Ascending aorta (tissue), 2 donors: ENCODE measurements at places on chromosomes 5 and 9. TPM values are rescaled to one million over a fixed set of nuclear protein-coding genes. Genes with fewer than 3 reads are reported as not detected.

DNA sequence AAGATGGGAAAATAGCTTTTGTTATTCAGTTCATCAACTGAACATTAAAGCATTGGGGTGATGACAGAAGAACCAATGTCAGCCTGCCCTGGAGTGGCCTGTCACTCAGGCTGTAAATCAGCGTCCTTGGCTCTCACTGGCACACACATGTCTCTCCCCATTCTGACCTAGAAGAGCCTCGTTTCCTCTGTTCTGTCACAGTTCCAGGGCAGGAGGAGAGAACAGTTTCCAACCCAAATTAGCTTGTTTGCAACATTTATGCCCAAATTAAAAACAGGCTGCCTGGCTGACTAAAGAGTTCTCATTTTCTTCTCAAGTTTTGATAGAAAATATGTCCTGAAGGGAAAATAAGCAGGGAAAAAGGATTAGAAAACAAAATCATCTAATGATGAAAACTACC, 520.1 kb downstream of the CHSY3 start:
- H3K36me3 ChIP-seq, result no peaks in the 10 kb centered on the region
- no peak for DNase-seq
- H3K27me3 ChIP-seq, result no peaks in the 10 kb centered on the region
- H3K4me1 ChIP-seq, result no peaks in the 10 kb centered on the region

GRCh38 chr9:68418259-68418845, 61.9 kb downstream of the PGM5 start:
- no peak overlapping the region for H3K27ac ChIP-seq
- H3K4me1 ChIP-seq, result no peaks in the 10 kb centered on the region
- peaks cover 3% of the 10 kb centered on the region for H3K36me3 ChIP-seq
- DNase-seq, result no peak

Gene LRRTM2
- total RNA-seq, result not detected

Gene CXCL14
- total RNA-seq, result 45.3 TPM

DNA sequence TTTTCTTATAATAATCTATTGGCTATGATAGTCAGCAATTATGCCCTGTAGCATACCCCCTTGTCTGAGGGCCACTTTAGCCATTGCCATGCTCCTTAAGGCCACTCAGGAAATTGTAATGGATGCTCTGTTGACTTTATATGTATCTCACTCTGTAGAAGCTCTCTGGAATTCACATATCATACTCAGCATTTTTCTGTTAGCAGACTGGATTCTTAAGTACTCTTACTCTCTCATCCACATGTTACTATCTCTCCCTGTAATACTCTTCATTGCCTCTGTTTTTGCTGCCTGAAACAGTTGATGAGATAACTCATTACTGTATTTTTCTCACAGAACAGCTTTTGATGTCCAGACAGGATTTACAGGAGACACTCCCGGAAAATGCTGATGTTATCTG, 24.2 kb downstream of the TMEM232 start:
- H3K4me3 ChIP-seq, result no peak overlapping the region
- no peak overlapping the region for H3K27ac ChIP-seq
- no peaks in the 10 kb centered on the region for H3K27me3 ChIP-seq
- no peak for DNase-seq
- no peaks in the 10 kb centered on the region for H3K36me3 ChIP-seq

GRCh38 chr5:132030610-132031009, 19.2 kb upstream of the ACSL6 start:
- no peak for DNase-seq
- no peaks in the 10 kb centered on the region for H3K36me3 ChIP-seq
- no peaks in the 10 kb centered on the region for H3K27me3 ChIP-seq
- H3K4me3 ChIP-seq, result no peak overlapping the region

Gene KIF27
- total RNA-seq, result 1.9 TPM

- no peaks in the 10 kb centered on the region for H3K36me3 ChIP-seq
- H3K27me3 ChIP-seq, result no peaks in the 10 kb centered on the region
- peak overlapping the region; percentile 80 for H3K27ac ChIP-seq
- no peak for DNase-seq
Measured at GRCh38 chr5:96260009-96260408, 173.0 kb downstream of the PCSK1 start.

GRCh38 chr5:98530224-98530623, 243.2 kb upstream of the RGMB start:
- no peak overlapping the region for H3K4me3 ChIP-seq
- no peak overlapping the region for H3K27ac ChIP-seq
- no peak for DNase-seq
- H3K27me3 ChIP-seq, result no peaks in the 10 kb centered on the region
- no peaks in the 10 kb centered on the region for H3K36me3 ChIP-seq
- H3K4me1 ChIP-seq, result no peaks in the 10 kb centered on the region

Gene BASP1
- 69.1 TPM for total RNA-seq

Gene CDX1
- not detected for total RNA-seq

Gene PLPP6
- 19.2 TPM for total RNA-seq

DNA sequence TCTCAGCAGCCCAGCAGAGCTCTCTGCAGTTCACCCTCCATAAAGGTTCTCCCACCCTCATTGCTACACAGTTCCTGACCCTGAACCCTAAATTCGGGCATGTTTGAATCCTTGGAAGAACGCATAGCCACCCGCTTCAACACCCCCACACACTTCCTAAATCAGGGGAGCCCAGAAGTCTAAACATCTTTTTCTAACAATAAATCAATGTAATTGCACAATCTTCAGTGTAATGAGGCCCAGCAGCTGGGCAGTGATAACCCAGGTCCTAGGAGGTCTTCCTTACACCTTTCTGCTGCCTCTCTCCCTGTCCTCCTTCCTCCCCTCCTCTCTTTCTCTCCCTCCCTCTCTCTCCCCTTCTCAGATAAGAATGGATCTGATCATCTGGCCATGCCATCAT, 88.0 kb downstream of the IRX2 start:
- H3K4me1 ChIP-seq, result no peaks in the 10 kb centered on the region
- no peak overlapping the region for H3K4me3 ChIP-seq
- H3K27ac ChIP-seq, result no peak overlapping the region
- DNase-seq, result no peak
- H3K27me3 ChIP-seq, result no peaks in the 10 kb centered on the region

GRCh38 chr9:134858051-134858841, 22.4 kb upstream of the FCN2 start:
- H3K27ac ChIP-seq, result no peak overlapping the region
- H3K27me3 ChIP-seq, result no peaks in the 10 kb centered on the region
- peak; percentile 57 for DNase-seq
- H3K4me3 ChIP-seq, result no peak overlapping the region

GRCh38 chr5:56816546-56817081, 1.3 kb downstream of the MAP3K1 start:
- peak overlapping the region; percentile 55 for H3K27ac ChIP-seq
- H3K4me3 ChIP-seq, result peak overlapping the region; percentile 91
- H3K27me3 ChIP-seq, result no peaks in the 10 kb centered on the region
- no peaks in the 10 kb centered on the region for H3K36me3 ChIP-seq
- no peaks in the 10 kb centered on the region for H3K4me1 ChIP-seq
- peak; percentile 82 for DNase-seq

GRCh38 chr9:99663297-99663696, 158.4 kb upstream of the NR4A3 start:
- no peaks in the 10 kb centered on the region for H3K4me1 ChIP-seq
- no peak overlapping the region for H3K27ac ChIP-seq
- H3K4me3 ChIP-seq, result no peak overlapping the region

DNA sequence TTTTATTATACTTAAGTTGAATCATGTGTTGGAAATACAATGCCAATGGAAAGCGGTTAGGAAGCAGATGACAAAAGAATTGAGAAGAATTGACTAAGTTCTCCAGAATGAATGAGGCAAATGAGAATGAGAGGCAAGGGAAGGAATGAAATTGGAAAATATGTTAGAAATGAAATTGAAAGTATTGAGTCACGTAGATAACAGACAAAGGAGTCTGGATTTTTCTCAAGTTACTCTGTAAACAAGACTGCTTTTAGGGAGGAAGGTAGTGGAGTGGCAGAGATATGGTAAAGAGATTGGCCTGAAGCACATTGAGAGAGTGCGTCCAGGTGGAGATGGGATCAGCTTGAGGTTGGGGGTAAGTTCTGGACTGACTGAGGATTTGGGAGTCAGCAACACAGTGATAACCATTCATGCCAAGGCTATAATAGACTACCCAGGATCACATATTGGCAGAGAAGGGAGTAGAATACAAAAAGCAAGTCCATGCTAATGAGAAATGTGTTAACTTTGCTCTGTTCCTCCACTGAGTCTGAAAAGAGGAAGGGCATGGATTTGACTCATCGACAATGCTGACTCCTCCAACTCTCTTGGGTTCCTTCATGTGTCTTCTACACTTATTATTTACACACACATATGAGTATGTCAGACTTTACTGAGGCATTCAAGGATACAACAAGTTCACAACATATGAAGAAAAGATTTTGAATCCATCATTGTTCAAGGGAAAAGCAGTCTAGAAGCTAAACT, 814.2 kb upstream of the ZNF608 start:
- H3K4me3 ChIP-seq, result no peak overlapping the region
- H3K27me3 ChIP-seq, result no peaks in the 10 kb centered on the region
- DNase-seq, result no peak
- H3K4me1 ChIP-seq, result peaks cover 5% of the 10 kb centered on the region

Gene SNCB
- not detected for total RNA-seq

DNA sequence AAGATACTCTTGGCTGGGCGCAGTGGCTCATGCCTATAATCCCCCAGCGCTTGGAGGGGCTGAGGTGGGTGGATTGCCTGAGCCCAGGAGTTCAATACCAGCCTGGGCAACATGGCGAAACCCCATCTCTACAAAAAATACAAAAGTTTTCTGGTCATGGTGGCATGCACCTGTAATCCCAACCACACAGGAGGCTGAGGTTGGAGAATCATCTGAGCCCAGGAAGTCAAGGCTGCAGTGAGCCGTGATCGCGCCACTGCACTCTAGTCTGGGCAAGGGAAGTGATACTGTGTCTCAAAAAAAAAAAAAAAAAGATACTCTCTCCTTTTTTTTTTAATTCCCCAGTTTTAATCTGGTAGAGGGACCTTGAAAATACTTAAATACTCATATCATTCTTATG, 15.0 kb downstream of the ANKRD33B start:
- no peak for DNase-seq
- H3K4me3 ChIP-seq, result no peak overlapping the region
- peaks cover 5% of the 10 kb centered on the region for H3K4me1 ChIP-seq

- H3K36me3 ChIP-seq, result peaks cover 68% of the 10 kb centered on the region
- H3K4me3 ChIP-seq, result no peak overlapping the region
- H3K27ac ChIP-seq, result no peak overlapping the region
- no peak for DNase-seq
- H3K4me1 ChIP-seq, result no peaks in the 10 kb centered on the region
- no peaks in the 10 kb centered on the region for H3K27me3 ChIP-seq
Measured at GRCh38 chr9:96818533-96818932, 35.8 kb downstream of the ZNF782 start.

Gene GPR150
- 9.6 TPM for total RNA-seq

DNA sequence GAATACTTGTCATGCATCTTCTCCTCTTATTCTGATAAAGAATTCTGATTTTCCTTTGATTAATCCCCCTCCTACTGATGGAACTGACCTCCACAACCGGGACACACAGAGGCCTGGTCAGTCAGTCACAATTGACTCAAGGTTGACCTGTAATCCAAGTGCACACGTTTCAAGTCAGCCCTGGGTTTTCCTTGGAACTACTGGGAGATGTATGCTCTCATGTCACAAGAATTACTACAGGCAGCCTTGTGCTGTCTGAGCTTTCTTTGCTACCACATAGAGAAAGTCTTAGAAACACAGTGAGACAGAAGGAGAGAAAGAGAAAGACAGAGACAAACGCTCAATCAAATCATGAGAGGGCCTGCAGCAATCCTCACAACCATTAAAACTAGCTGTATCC, 345.8 kb downstream of the PDE4D start:
- no peak overlapping the region for H3K27ac ChIP-seq
- no peaks in the 10 kb centered on the region for H3K36me3 ChIP-seq
- DNase-seq, result no peak
- no peaks in the 10 kb centered on the region for H3K27me3 ChIP-seq
- H3K4me3 ChIP-seq, result no peak overlapping the region

Gene HTR1A
- total RNA-seq, result not detected

GRCh38 chr9:113431191-113431590, 20.6 kb downstream of the C9orf43 start:
- no peak for DNase-seq
- H3K36me3 ChIP-seq, result no peaks in the 10 kb centered on the region
- H3K27me3 ChIP-seq, result no peaks in the 10 kb centered on the region
- H3K27ac ChIP-seq, result no peak overlapping the region
- no peak overlapping the region for H3K4me3 ChIP-seq

GRCh38 chr5:132096904-132097303, 23.3 kb downstream of the CSF2 start:
- no peak for DNase-seq
- no peaks in the 10 kb centered on the region for H3K36me3 ChIP-seq
- H3K4me3 ChIP-seq, result no peak overlapping the region

GRCh38 chr9:136597141-136597885, 51.5 kb upstream of the NOTCH1 start:
- no peak overlapping the region for H3K4me3 ChIP-seq
- no peak overlapping the region for H3K27ac ChIP-seq

GRCh38 chr5:14880688-14881087, 9.1 kb upstream of the ANKH start:
- no peak for DNase-seq
- H3K4me3 ChIP-seq, result no peak overlapping the region
- H3K4me1 ChIP-seq, result no peaks in the 10 kb centered on the region
- H3K27me3 ChIP-seq, result no peaks in the 10 kb centered on the region

Gene ADGRD2
- total RNA-seq, result not detected

GRCh38 chr5:96730586-96730985, 68.4 kb downstream of the CAST start:
- no peak overlapping the region for H3K27ac ChIP-seq
- H3K4me3 ChIP-seq, result no peak overlapping the region
- DNase-seq, result no peak
- no peaks in the 10 kb centered on the region for H3K27me3 ChIP-seq
- H3K36me3 ChIP-seq, result peaks cover 27% of the 10 kb centered on the region
- no peaks in the 10 kb centered on the region for H3K4me1 ChIP-seq

Gene PIP5KL1
- total RNA-seq, result not detected
